ENCODE measurements at places on chromosomes 5 and 9.
A peak's percentile ranks its signal among the peaks of the same experiment; 100 is the strongest.

DNA sequence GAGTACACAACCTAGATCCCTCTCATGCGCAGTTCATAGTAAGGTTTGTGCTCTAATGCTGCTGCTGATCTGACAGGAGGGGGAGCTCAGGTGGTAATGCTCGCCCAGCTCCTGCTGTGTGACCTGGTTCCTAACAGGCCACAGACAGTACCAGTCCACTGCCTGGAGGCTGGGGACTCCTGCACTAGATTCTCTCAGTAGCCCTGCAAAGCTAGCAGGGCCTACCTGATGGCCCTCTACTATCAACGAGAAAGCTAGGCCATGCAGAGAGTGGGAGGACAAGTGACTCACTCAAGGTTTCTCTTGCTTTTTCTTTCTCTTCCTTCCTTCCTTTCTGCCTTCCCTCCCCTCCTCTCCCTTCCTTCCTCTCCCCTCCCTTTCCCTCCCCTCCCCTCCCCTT, 55.1 kb upstream of the TEX48 start:
- no peak for DNase-seq

DNA sequence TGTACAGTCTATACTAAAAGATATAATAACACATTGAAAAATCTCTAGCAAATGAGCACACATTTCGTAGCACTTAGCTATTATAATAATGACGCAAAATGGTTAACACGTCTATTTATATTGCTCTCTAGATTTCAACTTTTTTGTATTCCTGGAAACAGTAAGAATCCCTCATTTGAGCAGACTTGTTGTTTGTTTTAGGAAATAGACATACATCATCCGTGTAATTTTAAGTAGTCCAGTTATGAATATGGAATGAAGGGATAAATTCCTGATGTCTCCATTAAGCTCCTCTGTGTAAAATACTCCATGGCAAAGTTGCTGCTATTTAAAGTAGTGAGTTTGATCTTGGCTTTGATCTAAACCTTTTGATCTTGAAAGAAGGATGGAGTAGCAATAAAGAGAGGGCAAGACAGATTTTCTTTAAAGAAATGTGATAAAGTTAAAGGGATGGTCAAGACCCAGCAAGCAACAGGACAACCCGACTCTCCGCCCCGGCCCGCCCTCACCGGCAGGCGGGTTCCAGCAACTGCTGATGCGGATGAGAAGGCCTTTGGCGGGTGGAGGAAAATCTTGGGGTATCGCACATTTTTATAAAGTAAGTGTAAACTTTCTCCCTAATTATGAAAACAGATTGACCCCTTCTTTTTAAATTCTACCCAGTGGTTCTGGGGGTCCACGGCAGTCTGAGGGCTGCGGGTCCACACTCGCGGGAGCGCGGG, 277.4 kb downstream of the AOPEP start:
- DNase-seq = peak; percentile 62

GRCh38 chr5:113505181-113505580, 8.3 kb upstream of the YTHDC2 start:
- no peak for DNase-seq

DNA sequence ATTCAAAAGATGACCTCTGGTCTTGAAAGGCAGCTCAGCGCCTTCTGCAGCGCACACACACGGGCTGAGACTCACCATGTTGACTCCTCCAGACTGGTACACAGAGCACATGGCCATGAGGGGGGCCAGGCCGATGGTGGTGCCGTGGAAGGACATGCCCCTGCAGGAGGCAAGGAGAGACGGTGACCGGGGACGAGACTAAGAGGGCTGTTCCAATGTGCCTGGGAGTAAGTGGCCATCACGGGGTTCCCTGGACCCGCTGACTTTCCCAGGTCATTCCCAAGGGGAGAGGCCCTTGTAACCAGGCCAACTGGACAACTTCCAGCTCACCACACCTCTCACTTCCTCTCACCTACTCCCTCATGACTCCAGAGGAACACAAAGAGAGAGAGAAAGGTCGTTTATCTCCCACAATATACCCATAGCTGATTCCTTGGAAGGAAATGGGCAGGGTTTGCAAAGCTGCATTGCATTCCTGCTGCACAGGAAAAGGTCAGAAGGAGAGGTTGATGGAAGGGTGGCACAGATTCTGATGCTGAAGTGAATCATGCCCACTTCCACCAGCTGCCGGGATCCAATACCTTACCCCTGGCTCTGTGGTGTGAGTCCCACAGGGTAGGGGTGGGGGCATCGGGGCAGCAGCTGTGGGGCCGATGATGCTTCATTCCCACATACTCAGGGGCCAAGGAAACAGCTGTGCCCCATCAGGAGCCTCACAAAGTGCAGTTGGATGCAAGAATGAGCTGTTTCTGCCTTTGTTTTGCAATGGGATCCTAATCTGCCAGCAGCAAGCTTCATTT, 47.2 kb downstream of the NIPAL4 start:
- no peak for DNase-seq

GRCh38 chr5:15483351-15484097, 16.5 kb upstream of the FBXL7 start:
- no peak for DNase-seq

GRCh38 chr5:72152545-72152944, 45.3 kb downstream of the MAP1B start:
- DNase-seq = no peak

DNA sequence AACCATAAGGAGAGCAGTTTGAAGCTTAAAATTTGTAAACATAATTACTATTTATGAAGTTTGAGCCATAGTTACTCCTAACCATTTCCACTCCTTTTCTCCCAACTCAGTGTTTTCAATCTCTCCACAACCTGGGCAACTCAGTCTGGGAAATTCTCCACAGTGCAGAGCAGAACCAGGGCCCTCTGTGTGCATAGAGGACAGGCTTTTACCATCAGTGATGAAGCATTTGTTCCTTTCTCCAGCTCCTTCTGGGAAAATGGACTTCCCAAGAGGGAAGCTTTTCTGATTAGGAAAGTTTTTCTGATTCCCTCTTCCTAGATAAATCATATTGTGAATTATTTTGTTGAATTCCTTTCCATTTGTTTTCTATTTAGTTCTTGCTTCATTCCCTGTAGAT, 132.3 kb upstream of the MPDZ start:
- no peak for DNase-seq

DNA sequence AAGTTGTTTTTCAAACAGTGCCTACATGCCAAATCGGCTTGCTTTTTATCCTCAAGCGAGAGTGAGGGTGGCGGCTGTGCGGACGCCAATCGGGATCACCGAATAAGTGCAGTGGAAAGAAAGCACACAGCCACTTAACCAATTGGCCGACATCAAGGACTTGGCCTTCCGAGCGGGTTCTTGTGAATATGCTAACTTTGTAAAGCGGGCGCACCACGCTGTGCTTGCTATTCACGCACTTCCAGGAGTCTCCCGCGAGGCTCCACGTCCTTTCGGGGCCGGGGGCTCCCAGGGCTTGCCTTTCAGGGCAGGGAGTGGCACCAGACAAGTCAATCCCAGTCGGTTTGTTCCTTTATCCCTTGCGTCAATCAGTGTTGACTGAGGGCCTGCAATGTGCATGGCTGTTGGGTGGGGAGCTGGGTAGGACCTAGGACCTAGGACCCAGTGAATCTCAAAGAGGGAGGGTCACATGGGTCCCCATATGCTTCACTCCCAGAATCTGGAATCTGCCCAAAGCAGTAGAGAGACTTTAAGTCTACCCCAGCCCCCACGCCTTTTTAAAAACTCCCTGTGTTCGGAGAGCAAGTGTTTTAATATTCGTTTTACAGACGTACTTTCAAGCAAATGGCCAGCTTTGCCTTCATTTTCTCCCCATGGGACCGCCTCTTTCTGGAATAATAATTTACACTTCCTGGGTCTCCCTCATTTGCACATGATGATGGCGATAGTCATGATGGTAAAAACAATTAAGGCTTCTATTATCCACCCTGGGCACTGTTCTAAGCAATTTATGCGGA, 2.0 kb upstream of the GCNT4 start:
- DNase-seq = no peak

DNA sequence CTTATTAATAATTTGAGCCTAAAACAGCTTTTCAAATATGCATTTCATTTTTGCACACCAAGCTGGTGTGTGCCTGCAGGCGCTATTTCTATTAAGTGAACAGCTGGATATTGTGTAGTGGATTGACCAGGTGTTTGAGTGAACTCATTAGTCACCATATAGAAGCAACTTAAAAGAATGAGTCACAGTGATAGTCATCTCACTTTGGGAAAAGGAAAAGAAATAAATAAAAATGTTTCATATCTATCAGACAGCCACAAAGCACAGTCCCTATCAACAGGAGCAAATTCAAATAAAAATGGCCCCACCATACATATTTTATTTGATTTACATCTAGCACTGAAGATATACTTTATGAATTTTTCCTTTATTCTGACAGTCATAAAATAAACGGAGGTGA, 456.5 kb upstream of the CDH9 start:
- no peak for DNase-seq

DNA sequence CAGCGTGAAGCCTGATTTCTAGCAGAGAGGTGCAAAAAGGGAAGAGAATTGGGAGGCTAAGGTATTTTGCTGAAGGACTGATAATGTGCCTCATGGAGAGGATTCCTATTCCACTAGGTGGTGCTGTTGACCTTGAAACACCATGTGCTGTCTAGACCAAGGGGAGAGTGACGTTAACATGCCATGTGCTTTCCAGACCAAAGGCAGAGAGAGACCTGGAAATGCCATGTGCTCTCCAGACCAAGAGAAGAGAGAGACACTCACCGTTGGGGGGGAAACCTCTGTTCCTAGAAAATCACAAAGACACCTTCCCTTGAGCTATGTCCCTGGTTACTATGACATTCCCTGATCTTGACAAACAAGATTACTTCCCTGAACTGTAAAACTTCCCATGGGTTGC, 286.0 kb upstream of the TUSC1 start:
- DNase-seq = peak; percentile 82

GRCh38 chr5:143662020-143662419, 149.9 kb upstream of the HMHB1 start:
- no peak for DNase-seq

GRCh38 chr9:133951265-133951664, 40.9 kb downstream of the VAV2 start:
- no peak for DNase-seq

- no peak for DNase-seq
These were observed 17.0 kb upstream of the IPPK start for GRCh38 chr9:92686954-92687353.

DNA sequence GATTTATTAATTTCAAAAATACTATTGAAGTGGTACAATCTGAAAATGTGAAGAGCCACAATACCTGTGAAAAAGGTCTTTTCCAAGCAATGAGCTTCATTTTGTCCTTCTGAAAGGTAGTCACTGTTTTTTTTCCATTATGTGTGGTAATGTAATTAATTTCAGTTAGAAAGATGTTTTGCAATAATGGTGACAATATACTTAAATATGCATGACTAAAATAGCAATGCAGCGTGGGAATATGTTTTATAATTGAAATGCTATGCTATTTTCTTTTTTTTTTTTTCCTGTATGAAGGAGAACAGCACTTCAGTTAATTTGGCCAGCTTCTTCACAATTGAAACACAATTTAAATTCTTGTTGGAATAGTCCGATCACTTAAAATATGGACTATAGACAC, 41.9 kb downstream of the NPR3 start:
- no peak for DNase-seq

- no peak for DNase-seq
These were observed 177.9 kb downstream of the CETN3 start for GRCh38 chr5:90231688-90232087.

GRCh38 chr9:109779711-109780452, at the start of gene PALM2AKAP2:
Gene PALM2AKAP2 (plus strand): TSS chr9:109780198. CDS start chr9:109780489, 291 bp downstream.
- peak; percentile 83 for DNase-seq

- no peak for DNase-seq
These were observed 122.8 kb downstream of the STARD4 start for GRCh38 chr5:111389390-111390082.

- DNase-seq = peak; percentile 84
These were observed 1.7 kb upstream of the PTPN3 start for GRCh38 chr9:109499631-109500410.

DNA sequence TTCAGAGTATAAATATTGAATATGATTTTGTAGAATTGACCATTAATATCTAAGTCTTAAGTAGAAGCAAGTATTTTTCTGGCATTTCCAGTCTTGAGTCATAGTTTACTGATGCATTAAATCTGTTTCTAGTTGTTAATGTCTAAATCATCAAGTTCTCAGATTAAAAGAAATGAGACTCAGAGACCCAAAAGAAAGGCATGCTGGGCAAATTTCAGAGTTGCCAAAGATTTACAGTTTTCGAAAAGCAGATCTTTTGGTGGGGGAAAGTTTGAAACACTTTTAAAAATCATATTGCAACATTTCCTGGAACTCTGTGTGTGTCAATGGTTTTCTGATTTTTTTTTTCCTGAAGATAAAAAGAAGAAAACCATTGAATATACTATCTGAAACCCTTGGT, 60.9 kb downstream of the ANKRD55 start:
- DNase-seq = no peak

DNA sequence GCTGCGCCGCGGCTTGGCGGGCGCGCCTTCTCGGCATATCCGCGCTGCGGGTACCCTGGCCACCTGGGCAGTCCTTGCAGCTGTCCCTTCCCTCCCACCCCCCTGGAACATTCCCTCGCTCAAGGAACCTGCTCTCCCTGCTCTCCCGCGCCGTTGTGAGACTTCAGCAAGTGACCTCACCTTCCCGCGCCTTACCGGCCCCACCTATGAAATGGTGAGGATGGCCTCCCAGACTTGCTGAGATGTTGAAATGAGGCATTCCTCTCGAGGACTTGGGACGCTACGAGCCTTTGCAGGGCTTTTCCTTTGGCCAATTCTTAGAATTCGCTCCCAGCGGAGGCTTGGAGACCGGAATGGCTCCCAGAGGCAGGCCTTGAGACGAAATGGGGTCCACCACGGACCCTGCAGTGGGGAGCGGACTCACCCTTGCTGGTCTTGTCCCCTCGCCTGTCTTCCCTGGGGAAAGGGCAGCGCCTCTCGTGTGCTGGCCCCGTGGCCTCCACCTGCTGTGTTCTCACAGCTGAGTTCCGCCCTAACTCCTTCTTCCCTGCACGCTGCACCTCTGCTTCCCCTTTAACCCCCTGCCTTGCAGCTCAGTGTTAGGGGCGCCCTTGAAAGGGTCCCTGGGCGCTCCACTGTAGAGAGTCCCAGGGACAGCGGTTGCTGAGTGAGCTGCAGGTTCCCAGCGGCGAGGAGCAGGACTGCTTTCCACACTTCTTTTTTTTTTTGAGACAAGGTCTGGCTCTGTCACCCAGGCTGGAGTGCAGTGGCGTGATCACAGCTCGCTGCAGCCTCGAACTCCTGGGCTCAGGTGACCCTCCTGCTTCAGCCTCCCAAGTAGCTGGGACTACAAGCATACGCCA, 907 bp downstream of the HMCN2 start:
- DNase-seq = no peak

DNA sequence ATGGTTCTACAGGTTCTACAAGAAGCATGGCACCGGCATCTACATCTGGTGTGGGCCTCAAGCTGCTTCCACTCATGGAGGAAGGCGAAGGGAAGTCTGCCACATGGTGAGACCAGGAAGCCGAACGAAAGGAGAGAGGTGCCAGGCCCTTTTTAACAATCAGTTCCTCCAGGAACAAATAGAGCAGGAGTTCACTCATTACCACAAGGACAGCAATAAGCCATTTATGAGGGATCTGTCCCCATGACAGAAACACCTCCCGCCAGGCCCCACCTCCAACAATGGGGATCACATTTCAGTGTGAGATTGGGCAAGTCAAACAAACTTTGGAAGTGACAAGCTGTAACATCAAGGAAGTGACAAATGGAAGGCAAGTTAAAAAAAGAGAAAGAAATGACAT, 95.5 kb upstream of the PTPN3 start:
- no peak for DNase-seq

Measured in T47D (cell line).